ENCODE measurements at places on chromosomes 4 and X. TPM values are rescaled to one million over a fixed set of nuclear protein-coding genes. Genes with fewer than 3 reads are reported as not detected.

GRCh38 chr4:140688711-140689598 lies 67.2 kb downstream of the TBC1D9 start:
- H3K4me3 ChIP-seq, result no peak overlapping the region
- H3K27ac ChIP-seq, result no peak overlapping the region
- no peaks in the 10 kb centered on the region for H3K27me3 ChIP-seq
- H3K4me1 ChIP-seq, result no peaks in the 10 kb centered on the region
- DNase-seq, result no peak

- no peaks in the 10 kb centered on the region for H3K27me3 ChIP-seq
- no peak overlapping the region for H3K4me3 ChIP-seq
- H3K27ac ChIP-seq, result no peak overlapping the region
- DNase-seq, result no peak
Measured at GRCh38 chr4:185412412-185412811, 13.4 kb downstream of the UFSP2 start.

GIMD1 gene
- not detected for total RNA-seq

GRCh38 chrX:151754047-151754429 lies 19.5 kb downstream of the CNGA2 start:
- H3K4me1 ChIP-seq, result no peaks in the 10 kb centered on the region
- H3K27me3 ChIP-seq, result no peaks in the 10 kb centered on the region
- no peaks in the 10 kb centered on the region for H3K36me3 ChIP-seq
- DNase-seq, result no peak
- no peak overlapping the region for H3K4me3 ChIP-seq
- H3K27ac ChIP-seq, result no peak overlapping the region

DNA sequence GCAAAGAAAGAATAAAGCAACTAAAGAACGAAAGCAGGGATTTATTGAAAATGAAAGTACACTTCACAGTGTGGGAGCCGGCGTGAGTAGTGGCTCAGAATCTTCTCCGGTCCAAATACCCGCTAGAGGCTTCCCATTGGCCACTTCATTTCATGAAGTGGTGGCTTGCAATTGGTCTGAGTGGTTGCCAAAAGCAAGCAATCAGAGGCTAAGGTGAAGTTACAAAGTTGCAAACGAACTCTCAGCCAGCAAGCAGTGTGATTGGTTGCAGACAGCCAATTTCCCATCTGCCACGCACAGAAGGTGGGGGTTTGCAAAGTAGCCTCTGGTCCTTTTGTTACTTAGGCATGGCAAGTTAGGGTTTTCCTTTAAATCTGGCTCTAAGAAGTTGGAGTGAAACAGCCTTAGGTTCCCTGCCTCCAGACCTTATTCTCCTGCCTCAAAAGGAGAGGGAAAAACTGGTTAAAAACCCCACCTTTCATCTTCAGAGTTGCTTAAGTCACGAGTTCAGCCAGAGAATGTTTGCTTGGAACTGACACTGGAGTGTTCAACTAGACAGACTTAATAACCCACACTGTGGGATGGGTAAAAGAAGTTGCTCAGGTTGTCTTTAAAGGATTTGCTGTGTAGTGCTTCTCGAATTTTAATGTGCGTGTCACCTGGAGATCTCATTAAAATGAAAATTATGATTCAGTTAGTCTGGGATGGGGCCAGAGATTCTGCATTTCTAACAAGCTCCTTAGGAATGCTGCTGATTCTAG lies 6.9 kb upstream of the CLOCK start:
- peak overlapping the region; percentile 74 for H3K27ac ChIP-seq
- H3K36me3 ChIP-seq, result no peaks in the 10 kb centered on the region
- H3K4me3 ChIP-seq, result peak overlapping the region; percentile 42

GRCh38 chr4:167136270-167136669 lies 98.0 kb downstream of the SPOCK3 start:
- no peaks in the 10 kb centered on the region for H3K27me3 ChIP-seq
- no peaks in the 10 kb centered on the region for H3K4me1 ChIP-seq
- no peaks in the 10 kb centered on the region for H3K36me3 ChIP-seq
- H3K27ac ChIP-seq, result no peak overlapping the region

GRCh38 chr4:4289055-4289454 lies 899 bp downstream of the LYAR start:
- H3K36me3 ChIP-seq, result no peaks in the 10 kb centered on the region
- no peaks in the 10 kb centered on the region for H3K27me3 ChIP-seq
- peaks cover 9% of the 10 kb centered on the region for H3K4me1 ChIP-seq
- no peak overlapping the region for H3K27ac ChIP-seq
- no peak for DNase-seq

ZMAT1 gene
- total RNA-seq, result 12.9 TPM

ANXA10 gene
- not detected for total RNA-seq

Data from uterus (tissue), 4 donors.